ENCODE measurements at places on chromosomes 2 and 18. TPM values are rescaled to one million over a fixed set of nuclear protein-coding genes. Genes with fewer than 3 reads are reported as not detected.

The DNER gene
- total RNA-seq: not detected

The MC5R gene
- total RNA-seq: not detected

GRCh38 chr2:17319090-17319489 lies 199.2 kb downstream of the RAD51AP2 start:
- no peak for DNase-seq

GRCh38 chr2:21230140-21230539 lies 106.4 kb downstream of the TDRD15 start:
- no peak for DNase-seq
